Dermis blood vessel endothelial cell (primary cell): ENCODE measurements at places on chromosomes 1 and 21.

DNA sequence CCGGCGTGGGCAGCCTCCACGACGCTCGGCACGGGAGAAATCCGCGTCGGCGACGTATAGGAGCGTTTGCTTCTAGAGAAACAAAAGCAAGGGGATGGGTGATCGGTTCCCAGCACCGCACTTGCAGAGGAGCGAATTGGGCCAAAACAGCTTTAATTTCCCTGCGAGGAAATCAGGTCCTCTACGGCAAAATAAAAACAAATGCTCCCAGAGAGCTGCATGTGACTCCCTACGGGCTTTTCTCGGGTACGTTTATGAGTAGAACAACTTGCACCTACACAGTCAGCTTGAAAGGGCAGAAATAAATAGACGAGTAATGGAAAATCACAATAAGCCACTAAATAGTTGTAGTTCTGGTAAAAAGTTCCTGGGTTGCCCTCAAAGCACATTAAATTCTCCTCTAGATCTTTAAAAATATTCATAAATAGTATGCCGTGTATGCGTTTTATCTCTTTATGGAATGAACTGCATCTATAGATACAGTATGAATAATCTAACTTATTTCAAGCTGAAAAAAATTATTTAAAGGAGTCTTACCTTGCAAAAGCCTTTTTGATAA lies 1.2 kb downstream of the NHLH2 start:
- peak; percentile 4 for DNase-seq

DNA sequence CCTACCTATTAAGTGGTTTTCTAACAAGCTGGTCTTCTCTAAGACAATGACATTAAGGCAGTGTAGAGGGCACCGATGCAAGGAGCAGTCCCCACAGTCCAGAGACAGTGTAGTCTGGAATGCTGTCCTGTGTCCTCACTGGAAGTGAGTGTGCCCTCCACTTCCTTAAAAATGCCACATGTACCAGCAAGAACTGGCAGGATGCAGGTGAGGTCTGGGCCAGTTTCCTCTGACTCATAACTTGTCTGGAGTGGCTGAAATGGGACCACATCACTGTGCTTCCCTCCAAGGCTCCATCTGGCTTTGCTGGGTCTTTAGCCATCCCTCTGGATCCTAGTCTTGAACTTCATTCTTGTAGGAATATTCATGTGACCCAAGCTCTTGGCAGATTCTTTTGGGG lies 170.5 kb upstream of the KIAA0040 start:
- DNase-seq, result peak; percentile 43

GRCh38 chr21:43613755-43614638 lies 45.3 kb downstream of the HSF2BP start:
- DNase-seq, result no peak

DNA sequence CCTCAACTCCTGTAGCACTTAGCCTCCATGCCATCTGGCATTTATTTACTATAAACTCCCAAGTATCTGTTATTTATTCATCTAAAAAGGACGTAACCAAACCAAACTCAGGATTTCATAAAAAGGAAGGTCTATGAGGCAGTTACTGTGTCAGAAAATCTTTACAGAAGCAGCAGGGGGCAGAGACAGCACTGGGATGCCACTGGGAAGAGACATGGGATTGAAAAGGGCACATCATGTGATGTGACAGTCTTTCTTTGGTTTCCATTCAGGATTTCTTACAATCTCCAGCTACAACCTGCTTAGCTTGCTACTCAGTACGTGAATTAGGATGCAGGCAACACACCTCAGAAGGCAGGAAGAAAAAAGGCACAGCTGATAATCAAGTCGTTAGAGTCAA lies 31.2 kb downstream of the SPRTN start:
- no peak for DNase-seq

DNA sequence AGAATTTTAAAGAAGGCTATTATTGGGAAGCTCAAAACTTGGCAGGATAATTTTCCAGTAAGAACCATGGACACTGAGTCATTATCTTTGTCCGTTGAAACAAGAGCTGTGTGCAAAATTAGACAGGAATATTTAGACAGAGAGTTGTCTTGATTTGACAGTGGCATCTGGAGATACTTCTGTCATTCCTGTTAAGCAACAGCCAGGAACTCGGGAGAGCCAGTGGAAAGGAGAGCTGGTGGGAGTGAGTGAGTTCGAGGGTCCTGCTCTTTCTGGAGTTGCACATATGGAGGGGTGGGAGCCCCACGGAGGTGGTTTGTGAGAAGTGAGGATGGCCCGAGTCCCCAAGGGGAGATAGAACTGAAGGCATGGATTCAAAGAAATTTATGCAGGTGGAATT lies 3.1 kb downstream of the COQ8A start:
- peak; percentile 23 for DNase-seq

DNA sequence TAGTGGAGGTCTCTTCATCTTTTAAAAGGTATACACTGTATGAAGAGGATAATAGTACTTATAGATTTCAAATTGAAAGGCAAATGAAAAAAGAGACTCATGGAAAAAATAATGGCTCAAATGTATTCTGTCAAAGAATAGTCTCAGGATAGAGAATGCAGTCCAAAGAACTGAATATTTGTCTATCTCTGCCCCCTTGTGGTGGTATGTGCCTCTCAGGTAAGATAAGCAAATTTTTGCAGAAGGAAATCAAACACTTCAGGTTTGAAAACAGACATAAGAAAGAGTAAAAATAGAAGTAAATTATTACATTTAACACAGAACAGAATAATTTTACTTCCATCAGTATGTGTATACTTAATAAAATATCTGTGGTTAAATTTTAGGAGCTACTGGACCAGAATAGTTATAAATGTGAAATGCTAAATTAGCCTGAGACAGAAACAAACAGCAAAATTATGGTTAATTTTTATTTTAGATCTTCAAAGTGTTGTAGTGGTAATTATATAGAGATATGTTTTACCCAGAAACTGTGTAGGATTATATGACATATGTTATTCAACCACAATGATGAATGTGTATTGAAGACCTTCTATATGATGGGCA lies 164.4 kb upstream of the PALMD start:
- peak; percentile 83 for DNase-seq

GRCh38 chr21:41903559-41904351 lies 24.6 kb upstream of the PRDM15 start:
- no peak for DNase-seq

DNA sequence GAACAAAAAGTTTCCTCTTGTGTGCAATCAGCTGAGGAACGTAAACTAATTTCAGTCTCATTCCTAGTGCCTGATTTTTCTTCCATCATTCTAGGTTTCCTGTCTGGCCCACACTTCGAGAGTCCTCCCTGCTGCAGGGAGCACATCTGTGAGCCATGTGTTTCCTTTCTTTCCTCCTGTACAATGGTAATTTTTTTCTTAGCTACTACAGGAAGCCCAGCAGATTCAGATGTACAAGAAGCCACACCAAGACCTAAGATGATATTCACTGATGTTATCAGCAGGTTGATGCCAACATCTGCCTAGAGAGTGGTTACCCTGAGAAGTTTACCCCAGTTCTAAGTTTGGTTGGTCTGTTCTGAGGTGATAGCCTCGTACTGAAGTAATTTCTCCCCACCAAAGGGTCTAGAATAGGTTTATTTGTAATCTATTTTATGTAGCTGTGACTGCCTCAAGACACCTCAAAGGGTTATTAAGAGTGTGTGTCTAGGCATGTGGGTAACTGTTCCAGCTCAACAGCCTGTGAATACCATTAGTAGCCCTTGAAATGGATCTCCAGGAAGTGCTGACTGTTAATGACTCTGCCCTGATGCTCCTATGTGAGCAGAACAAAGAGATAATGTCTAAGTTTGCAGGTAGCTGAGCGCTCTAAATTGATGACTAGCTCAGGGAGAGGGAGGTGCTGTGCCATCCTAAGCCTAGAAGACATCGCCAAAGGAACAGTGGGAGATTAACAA lies 31.7 kb upstream of the CLDN14 start:
- DNase-seq, result peak; percentile 68

GRCh38 chr1:206560007-206560716 lies 52.1 kb downstream of the EIF2D start:
- no peak for DNase-seq

- no peak for DNase-seq
These were observed 2.0 kb upstream of the ANGEL2 start for GRCh38 chr1:213017447-213018273.

DNA sequence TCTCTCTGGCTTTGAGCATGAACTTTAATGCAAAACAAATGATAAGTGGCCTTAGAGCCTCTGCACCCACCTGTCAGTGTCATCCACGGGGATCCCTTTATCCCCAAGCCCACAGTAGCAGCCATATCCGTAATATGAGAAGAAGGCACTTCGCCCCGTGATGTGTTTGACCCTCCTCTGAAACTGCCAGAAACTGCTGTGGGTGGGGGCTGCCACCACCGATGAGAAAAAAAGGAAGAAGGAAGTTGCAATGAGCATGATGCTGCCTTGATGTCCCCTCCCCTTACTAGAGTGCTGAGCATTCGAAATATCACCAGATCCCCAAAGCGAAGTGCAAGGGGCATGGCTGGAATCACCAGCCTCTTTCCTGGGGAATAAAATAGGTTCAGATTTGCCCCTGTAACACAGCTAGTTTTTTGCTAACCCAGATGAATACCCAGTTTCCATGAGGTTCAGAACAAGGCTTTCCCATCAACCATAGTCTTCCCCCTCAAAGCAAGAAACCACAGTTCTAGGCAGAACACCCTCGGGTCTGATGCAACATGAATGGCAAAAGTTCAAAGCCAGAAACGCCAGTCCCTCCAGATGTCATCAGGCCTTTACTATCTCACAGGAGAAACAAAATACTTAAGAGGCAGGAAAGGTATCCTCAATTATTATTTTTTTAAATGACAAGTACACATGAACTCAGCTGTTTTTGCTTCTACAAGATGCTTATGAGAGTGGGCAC lies 10.8 kb upstream of the UBXN10 start:
- DNase-seq, result no peak

DNA sequence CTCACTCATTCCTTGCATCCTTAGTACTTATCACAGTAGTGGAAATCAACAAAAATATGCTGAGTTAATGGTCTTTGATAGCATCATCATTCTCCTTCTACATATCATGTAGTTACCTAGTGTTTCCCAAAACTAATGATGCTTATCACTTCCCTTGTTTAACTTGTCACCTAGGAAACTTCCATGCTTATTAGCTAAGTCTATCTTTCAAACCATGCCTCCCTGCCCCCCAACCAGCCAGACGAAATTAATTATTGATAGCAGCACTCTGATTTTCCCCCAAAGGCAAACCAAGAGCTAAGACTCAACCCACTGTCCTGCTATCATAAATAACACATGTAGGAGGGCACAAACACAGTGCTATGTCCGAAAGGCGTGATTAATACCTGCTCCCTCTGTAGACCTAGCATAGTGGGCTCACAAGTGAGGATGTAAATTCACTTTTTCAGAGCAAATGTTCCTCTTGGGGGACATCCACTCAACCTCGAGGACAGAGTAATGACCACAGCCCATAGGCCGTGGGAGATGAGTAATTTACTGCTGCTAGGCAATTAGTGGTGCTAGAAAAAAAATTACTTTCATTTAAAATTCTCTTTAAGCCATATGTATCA lies 25.8 kb upstream of the LPAR3 start:
- DNase-seq, result no peak

DNA sequence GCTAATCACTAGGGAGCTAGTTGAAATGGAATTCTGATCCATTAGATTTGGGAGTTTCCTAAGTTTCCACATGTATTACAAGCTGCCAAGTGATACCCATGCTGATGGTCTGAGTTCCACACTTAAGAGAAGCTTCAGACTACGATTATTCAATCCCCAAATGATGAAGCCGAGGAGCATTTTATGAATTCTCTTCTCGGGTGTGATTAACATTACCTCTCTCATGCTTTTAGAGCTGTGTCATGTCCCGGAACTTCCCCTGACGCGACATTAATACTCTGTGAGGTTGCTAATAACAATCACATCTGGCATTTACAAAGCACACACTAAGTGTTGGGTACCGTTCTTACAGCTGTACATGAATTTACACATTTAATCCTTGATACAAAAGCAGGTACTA lies 63.0 kb downstream of the KCNJ15 start:
- DNase-seq, result no peak

DNA sequence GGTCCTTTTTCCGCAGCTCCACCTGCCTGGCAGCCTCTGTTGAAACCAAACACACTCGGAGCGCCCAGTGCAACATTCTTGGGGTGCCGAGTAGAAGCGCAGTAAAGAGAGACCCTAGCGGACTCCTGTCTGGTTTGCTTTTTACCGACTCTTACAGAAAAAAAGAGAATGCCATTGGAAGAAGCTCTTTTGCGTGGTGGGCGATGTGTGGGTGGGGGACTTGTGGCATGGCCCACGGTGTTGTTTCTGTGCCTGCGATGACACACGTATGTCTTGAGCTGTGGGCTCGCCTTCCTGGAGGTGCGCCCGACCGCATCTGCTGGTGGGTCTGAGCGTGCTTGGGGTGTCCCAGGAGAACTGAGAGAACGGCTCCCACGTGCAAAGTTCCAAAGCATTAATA lies 7.3 kb upstream of the BARHL2 start:
- no peak for DNase-seq

DNA sequence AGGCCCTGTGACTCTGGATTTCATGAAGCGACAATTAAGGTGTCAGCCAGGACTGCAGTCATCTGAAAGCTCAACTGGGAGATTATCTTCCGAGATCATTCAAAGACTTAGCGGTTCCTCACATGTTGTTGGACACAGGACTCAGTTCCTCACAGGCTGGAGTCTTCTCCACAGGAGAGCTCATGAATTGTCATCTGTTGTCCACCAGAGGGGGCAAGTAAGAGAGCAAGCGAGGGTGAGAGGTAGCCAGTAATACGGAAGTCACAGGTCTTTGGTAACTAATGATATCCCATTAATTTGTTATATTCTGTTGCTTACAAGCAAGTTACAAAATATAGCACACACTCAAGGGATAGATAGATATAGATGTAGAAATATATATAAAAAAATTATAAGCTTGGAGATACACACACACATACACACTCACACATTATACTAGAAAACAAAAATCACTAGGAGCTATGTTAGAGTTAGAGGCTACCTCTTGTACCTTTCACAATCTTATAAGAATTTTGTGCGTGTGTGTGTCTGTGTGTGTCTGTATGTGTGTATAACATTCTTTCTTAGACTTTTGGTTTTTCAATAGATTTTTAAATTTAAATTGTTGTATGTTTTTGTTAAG lies 1695.3 kb downstream of the BRINP3 start:
- peak; percentile 49 for DNase-seq

DNA sequence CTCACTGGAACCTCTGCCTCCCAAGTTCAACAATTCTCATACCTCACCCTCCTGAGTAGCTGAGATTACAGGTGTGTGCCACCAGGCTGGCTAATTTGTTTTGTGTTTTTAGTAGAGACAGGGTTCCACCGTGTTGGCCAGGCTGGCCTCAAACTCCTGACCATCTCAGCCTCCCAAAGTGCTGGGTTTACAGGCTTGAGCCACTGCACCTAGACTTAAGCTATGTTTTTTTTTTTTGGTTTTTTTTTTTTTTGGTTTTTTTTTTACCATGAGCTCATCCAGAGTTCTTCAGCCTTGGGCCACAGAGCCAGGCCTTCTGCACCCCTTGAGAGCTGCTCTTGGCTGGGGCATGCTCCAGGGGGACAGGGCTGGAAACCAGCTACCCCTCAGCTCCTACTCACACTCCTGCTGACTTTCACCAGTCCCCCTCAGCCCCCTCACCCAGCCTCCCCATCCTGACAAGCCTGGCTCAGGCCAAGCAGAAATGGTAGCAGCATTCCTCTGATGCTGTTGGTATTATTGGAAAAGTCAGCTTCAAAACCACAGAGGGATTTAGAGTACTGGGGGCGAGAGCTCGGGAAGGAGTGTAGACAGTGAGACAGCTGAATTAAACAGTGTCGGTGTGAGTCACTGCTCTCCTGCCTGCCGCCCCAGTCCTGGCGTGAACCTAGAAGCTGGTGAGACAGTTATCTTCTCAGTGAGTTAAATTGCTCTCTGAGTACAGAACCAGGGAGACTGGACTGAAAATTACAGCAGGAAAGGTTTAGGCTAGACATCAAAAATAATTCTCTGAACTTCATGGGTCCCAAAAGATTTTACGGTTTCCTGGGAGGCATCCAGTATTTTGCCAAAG lies 63.7 kb downstream of the NAV1 start:
- peak; percentile 73 for DNase-seq
